ENCODE measurements at places on chromosomes 5 and 9.

DNA sequence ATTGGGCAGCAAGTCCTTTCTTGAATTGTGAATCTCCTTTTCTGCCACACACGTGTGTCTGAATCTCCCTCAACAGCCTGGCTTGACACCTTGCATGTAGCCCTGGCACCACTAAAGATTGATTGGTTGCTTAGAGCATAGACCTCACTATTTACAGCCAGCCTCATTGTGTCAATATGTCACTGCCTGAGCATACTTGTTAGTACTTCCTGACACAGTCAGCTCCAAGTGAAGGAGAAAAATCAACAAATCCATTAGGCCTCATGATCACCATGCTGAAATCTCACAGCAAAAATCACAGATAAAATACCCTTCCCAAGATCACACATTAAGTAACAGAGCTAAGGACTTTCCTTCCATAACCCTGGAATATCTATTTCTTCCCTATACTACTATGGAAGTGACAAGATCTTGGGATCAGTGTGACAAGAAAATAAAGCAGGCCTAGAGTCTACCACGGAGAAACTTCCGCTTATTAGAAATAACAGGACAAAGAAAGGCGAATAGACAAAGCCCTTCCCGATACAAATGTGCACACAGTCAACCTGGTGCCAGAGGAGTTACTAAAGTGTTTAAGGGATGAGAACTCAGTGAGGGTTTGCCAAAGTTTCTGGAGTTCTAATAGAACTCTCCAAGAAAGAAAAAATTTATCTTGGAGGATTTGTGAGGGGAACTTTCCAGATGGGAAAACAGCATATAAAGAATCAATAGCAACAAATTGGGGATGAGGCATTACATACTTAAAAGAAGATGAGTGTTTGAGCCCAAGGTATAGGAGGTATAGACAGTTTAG, 5.6 kb upstream of the ARL15 start:
- no peak for DNase-seq

GRCh38 chr5:9409413-9409960, 136.4 kb downstream of the SEMA5A start:
- no peak for DNase-seq

DNA sequence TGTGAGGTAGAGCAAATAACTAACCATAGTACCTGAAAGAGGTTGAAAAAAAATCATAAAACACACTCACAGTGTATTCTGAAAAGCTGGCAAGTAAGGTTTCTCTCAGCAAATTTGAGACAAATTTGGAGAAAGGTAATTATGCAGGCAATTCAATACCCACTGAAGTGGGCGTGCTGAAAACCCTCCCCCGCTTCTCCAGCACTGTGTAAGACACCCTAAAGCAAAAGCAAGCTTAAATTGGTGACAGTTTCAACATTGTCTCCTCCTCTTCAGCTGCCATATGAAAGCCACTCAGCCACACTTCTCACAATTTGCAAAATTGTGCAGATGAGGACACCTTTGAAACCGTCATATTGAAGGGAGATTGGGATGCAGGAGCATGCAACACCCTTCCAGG, 322.3 kb upstream of the CDH6 start:
- no peak for DNase-seq

DNA sequence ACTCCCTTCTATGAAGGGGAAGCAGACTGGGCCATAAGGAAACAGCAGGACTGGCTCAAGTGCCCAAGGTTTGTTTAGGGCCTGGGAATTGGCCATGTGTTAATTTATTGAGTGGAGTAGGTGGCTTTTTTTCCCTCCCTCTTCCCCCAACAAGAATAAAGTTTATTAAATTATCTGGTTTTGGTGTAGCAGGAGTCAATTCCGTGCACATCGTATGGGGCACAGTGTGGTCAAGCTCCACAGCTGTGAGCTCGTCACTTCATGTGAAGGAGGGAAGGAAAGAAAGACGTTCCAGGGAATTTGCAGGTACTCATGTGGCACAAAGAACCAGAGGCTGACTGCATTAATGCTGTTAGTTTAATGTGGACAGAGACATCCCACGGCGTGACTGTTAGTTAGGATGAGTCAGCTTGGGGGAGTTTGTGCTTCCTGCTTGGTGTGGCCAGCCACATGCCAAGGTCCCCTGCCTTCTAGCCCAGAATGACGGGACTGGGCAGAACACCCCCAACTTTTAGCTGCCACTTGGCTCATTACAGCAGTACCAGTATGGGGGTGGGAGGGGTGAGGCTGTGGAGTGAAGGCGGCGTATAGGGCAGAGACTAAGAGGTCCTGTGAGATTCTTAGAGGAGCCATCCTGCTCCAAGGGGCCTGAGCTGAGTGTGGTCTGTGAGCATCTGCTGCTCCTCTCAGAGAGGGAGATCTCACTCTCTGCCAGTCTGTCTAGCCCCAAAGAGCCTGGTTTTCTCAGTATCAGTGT, 33.2 kb downstream of the CSF1R start:
- no peak for DNase-seq

DNA sequence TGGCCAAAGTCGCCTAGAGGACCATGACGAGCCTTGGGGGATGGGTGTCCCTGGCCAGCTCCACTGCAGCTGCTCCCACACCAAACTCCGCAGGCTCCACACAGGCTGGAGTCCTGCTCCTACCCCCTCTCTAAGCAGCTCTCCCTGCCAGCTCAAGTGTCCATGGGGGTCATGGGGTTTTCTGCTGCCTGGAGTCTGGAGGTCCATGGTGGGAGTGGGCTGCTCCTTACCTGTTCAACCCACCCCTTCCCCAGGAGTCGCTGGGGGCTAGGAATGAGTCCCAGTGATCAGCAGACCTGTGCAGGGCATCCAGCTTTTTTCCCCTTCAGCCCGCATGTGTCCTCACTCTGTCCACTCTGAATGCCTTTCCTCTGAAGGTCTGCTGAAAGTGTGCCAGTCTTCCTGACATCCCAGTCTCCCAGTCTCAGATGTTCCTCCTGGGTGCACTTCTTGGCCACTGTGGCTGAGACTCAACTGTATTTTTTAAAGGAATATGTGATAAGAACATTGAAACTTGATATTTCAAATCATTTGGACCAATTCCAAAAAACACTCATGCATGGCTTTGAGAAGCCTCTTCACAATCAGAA, 261.3 kb upstream of the ANKH start:
- no peak for DNase-seq

DNA sequence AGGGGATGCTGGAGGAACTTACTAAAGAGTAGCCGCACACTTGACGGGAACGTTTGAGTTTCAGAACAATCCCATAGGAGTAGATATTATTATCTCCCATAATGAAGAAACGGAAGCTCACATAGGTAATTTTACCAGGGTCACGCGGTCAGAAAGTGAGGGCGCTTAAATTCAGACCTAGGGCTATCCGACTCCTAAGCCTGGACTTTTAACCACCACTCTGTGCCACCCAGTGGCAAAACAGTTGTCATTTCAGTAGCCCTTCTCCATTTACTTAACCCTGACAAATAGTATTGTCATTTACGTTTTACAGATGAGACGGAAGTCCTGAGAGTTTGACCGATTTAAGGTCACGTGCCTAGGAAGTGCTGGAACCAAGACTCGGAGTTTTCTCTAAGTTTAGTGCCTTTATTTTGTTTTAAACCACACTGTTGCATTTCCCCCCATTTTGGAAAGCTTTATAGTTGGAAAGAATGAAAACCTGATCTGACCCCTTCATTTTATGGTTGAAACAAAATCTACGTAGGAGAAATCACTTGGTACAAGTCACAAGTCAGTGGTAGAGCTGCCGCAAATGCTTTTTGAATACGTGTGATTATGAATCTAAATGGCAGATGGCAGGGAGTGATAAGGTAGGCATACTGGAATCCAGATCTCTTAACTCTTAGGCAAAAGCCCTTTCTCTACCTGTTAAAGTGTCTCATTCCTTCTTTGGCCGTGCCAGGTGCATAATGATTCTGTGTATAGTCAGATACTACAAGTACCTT, 650 bp downstream of the MRRF start:
- DNase-seq = peak; percentile 13

GRCh38 chr5:14417276-14417730, 164.3 kb upstream of the OTULINL start:
- no peak for DNase-seq

GRCh38 chr5:159412284-159413046, 82.2 kb upstream of the IL12B start:
- DNase-seq = no peak

DNA sequence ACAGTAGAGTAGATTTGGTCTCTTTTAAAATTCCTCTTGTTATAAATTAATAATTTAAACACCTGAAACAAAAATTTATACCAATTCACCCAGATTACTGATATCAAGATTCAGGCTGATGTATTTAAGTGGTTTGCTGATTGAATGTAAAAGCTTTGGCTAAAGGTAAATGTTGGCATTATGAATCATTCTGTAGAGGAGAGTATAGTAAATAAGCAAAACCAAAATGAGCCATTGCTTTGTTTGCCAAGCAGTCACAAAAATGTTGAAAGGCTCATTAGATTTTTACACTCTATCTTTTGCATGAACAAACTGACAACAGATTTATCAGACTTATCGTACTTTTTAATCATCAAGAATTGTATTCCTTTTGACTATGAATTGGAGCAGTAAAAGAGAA, 332.6 kb downstream of the FAM170A start:
- no peak for DNase-seq

GRCh38 chr9:108855888-108856287, at the start of gene ACTL7B:
Gene ACTL7B (minus strand): TSS chr9:108855986. CDS start chr9:108855930, 56 bp downstream.
- no peak for DNase-seq

DNA sequence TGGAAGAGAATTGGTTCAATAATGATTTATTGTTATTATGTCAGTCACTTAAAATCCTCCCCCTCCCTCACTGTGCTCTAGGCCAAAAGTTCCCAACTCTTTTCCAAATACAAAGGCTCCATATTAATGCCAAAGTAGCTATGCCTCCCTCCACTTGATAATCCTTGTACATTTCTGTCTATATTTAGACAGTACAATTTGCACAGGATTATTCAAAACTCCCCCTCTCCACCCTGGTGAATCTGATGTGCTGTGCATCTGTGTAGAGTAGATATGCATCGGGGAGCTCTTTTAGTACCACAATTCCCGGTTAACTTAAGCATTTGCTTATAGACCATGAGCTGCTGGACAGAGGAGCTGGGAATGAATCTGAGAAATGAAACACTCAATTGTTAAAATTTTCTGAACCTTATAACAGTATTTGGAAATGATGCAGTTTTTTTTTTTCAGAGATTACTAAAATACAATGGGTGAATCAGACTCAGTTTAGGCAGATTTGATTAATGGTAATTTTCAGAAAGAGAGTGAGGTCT, 27.6 kb downstream of the GLRA1 start:
- no peak for DNase-seq

DNA sequence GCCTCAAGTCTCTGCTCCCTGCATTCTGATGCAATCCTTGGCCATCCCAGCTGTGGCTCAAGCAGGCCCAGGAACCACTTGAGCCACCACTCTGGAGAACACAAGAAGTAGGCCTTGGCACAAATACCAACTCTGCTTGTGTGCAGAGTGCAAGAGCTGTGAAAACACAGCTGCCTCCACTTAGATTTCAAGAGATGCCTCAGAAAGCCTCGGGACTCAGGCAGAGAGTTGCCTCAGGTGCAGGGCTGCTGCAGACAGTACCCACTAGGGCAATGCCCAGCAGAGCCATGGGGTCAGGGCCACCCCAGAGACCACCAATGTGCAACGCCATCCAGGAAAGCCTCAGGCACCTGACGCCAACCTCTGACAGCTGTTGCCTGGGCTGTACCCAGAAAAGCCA, 82.4 kb downstream of the FREM1 start:
- DNase-seq = no peak

- no peak for DNase-seq
Observed at GRCh38 chr9:98104445-98104881, 14.6 kb downstream of the TRIM14 start.

DNA sequence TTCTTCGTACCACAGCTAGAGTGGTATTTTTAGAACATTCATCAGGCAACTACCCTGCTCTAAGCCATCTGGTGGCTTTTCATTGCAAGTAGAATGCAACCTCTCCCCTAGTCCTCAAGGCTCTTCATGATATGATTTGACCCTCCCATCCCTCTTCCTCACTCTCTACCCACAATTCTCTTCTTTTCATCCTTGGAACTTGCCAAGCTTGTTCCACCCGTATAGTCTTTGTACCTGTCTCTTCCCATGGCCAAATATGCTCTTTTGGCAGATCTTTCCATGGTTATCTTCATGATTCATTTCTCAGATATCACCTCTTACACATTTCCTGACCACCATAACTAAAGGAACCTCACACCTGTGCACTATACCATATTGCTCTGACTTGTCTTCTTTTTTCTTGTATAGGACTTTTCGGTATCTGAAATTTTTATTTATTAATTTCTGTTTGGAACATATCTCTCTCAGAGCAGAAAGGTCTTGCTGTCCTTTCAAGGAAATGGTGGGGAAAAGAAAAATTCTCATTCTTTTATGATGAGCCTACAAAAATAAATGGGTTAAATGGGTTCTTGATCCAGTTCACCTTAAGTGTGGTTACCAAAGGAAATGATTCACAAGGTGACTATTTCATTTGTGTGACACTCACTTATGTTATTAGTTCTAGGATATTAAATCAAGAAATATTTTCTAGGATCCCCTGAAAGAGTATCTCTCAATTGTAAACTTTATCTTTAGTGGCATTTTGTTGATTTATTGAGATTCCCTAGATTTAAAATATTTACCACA, 3.7 kb upstream of the CD274 start:
- DNase-seq = no peak

GRCh38 chr5:128212191-128212806, 128.7 kb downstream of the SLC12A2 start:
- DNase-seq = no peak

GRCh38 chr9:105114318-105114717, 130.1 kb upstream of the SLC44A1 start:
- DNase-seq = no peak

DNA sequence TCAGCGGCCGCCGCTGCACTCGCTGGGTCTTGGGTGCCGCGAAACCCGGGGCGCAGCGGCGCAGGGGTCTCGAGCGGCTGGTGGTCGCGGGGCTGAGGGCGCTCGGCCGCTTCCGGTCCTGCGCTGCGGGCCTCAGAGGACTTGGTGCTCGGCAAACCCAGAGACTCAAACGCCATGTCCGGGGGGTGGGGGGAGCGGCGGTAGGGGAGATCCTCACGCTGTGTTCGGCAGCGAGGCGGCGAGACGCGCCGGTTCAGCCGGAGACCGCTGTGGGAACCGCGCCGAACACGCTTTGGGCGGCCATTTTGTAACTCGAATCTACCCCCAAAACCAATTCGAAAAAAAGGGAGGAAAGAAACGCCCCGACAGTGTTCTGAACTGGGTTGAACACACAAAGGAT, 317.5 kb upstream of the CDH18 start:
- no peak for DNase-seq

GRCh38 chr9:806285-807156, 35.0 kb upstream of the DMRT1 start:
- DNase-seq = peak; percentile 28

DNA sequence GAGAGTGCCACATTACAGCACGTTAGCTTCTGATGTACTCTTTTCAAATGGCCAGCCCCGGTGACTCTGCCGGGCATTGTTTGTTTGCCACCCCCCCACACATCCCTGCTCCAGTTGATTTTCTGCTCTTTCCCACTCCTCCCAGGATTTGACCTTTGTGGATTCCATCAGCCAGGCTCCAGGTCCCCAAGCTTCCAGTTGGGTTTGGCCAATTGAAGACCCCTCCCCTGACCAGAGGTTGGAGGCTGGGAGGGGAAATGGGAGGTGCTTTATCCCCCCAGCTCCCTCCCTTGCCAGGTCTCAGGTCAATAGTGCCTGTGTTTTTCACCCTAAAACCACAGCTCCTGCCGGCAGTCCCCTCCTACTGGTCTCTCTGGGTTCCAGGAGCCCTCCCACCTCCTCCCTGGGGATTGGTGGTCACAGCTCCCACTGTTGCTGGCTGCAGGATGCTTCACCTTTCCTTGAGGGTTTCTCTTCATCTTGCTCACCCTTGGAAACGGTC, 34.9 kb downstream of the IRF1 start:
- no peak for DNase-seq
